ENCODE measurements at places on chromosomes 6 and 20.

DNA sequence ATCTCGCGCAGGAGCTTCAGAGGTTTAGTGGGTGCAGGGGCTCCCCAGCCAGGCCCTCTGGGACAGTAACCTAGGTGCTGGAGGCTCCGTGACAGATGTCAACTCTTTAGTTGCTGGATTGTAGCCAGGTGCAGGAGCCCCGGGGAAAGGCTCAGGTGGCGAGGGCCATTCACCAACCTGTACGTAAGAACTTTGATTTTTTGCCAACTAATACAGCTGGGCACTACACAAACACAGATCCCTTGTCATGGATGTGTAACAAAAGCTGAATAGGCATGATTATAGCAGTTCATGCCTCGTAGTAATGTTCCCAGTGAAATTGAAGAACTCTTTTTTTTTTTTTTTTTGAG, 82.6 kb downstream of the CDC5L start:
- DNase-seq = no peak

- DNase-seq = no peak
Observed at GRCh38 chr6:107329063-107329860, 130.1 kb downstream of the PDSS2 start.

GRCh38 chr6:134549854-134550253, 231.9 kb upstream of the SGK1 start:
- no peak for DNase-seq

DNA sequence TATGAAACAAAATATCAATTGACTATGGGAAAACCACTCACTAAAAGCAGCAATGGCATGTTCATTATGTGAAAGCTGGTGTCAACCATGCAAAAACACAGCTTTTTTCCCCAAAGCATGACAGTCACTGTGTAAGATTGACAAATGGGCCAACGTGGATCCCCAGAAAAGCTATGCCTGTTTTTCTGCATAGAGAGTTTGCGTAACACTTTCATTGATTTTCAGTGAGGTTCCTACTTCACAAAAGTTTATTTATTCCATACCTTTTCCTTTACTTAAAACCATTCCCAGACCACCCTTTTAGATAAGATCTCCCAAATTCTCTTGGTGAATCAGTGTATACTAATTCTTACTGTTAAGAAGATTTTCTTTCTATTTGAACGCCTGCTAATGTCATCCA, 138.4 kb upstream of the GLP1R start:
- no peak for DNase-seq

DNA sequence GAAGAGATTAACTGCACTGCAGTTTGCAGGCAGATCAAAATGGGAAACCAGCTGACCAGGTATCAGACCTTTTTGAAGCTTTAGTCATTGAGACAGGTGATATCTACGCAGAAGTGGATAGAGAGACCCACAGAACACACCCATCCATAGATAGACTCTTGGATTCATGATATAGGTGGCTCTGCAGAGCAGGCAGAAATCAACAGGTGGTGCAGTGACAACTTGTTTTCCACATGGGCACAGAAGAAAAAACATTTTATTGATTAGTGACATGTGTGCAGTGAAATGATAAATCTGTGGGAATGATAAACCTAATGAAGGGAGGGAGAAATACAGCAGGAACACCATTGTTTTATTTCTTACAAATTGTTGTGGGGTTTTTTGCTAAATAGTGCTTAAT, 45.2 kb downstream of the NUDT3 start:
- no peak for DNase-seq

GRCh38 chr6:25257686-25258348, 21.4 kb upstream of the CARMIL1 start:
- DNase-seq = no peak

- no peak for DNase-seq
Observed at GRCh38 chr20:29079769-29080690, 2177.4 kb upstream of the DEFB115 start.

- no peak for DNase-seq
Observed at GRCh38 chr20:32019563-32020463, 9.6 kb downstream of the CCM2L start.

GRCh38 chr6:168137024-168137423, 58.0 kb upstream of the FRMD1 start:
- DNase-seq = no peak

GRCh38 chr6:41416501-41416837, 81.1 kb downstream of the NCR2 start:
- no peak for DNase-seq

- DNase-seq = peak; percentile 50
Observed at GRCh38 chr6:150016324-150017185, 8.8 kb downstream of the RAET1L start.

Measured in stimulated activated naive CD4-positive, alpha-beta T cell (primary cell).